D721Med (cell line): ENCODE measurements at places on chromosomes 5 and 9.

DNA sequence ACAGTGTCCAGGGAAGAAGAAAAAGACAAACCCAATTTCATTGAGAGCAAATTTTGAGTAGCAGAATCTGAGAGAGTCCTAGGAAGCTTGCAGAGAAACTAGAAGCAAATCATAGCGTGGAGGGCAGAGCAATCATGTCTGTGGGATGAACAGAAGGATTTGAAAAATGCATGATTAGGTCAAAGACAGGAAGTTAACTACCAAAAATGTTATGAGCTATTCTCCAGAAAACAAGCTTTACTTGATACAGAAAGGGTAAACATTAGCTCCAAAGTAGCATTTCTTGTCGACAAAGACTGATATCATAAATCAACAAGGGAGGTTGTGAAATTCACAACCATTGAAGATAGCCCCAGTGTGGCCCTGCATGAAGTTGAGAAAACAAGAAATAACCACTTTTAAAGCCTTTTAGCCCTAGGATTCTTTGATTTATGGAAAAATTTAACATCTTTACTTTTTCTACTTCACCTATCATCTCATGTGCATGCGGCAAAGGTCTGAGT, 97.7 kb upstream of the MEGF10 start:
- no peak for DNase-seq

GRCh38 chr9:111069183-111069582, 30.9 kb upstream of the LPAR1 start:
- no peak for DNase-seq

GRCh38 chr9:25964239-25964638, 286.0 kb upstream of the TUSC1 start:
- no peak for DNase-seq

DNA sequence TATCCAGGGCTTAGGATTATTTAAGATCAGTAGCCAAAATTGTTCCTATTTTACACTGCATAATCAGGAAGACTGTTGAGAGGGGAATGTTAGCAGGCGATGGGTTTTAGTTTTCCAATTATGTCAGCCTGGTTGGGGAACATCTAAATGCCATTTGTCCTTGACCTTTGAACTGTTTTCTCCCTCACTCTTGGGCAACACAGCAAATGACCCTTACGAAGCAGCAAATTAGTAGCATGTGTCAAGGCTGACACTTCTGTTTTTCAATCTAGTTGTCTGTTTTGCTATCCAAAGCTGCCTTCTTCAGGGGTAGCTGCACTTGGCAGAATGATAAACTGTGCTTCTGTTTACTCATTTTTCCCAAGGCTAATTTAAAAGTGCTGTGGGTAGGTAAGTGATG, 78.0 kb upstream of the AGXT2 start:
- no peak for DNase-seq

- DNase-seq = no peak
Observed at GRCh38 chr5:147661541-147661940, 121.0 kb downstream of the JAKMIP2 start.

DNA sequence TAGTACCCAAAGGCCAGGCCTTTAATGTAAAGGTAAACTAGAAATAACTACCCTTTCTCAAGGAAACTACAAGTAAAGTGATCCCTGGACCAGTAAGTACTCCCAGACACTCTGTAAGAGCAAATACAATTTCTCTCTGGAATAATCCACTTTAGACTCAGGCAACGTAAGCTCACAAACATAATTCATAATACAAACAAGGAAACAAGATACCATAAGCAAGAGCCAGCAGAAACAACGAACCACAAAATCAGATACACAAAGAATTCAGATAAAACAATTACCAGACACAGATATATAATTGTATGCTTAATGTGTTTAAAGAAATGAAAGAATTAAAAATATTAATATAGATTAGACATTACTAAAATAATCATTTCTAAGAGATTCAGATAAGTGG, 12.1 kb downstream of the ERAP1 start:
- DNase-seq = no peak

DNA sequence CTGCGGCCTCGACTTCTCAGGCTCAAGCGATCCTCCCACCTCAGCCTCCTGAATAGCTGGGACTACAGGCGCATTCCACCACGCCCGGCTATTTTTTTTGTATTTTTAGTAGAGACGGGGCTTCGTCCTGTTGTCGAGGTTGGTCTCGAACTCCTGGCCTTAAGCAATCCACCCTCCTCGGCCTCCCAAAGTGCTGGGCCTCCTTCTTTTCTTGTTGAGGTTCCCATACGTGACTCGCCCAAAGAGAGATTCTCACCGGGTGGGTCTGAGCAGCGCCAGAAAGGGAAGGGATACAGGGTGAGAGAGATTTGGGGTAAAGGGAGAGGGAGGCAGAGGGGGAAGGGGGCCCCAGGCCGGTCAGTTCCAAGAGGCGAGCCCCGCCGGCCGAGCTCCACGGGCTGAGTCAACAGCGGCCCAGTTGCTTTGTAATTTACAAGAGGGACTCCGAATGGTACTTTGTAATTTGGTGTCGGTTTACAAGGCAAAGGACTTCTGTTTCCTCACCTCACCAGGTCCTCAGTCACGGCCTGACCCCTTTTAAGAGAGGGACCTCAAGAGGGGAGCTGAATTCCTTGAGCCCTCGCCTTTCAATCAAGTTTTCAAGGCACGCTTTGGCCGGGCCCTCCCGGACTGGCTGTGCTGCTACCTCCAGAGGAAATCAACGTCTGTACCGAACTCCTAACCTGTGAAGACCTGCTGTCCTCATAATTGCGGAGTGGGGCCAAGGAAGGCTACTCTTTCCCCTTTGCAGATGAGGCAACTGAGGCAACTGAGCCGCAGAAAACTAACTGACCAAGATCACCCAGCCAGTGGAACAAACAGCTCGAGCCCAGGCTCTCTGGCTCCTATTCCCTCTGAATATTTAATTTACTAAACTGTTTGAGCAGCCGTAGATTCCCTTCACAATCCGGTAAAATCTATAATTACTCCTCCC, 3.3 kb upstream of the DMRT2 start:
- no peak for DNase-seq

GRCh38 chr5:109350537-109351270, 59.1 kb downstream of the PJA2 start:
- no peak for DNase-seq

GRCh38 chr5:154630410-154630809, 124.8 kb upstream of the LARP1 start:
- DNase-seq = no peak

- no peak for DNase-seq
Observed at GRCh38 chr5:34034534-34035327, 8.3 kb downstream of the C1QTNF3 start.

- no peak for DNase-seq
Observed at GRCh38 chr5:104267320-104268015, 704.9 kb upstream of the NUDT12 start.

- DNase-seq = no peak
Observed at GRCh38 chr5:133289686-133290367, 238.0 kb downstream of the HSPA4 start.

- no peak for DNase-seq
Observed at GRCh38 chr9:136726631-136727191, 14.3 kb downstream of the DIPK1B start.

DNA sequence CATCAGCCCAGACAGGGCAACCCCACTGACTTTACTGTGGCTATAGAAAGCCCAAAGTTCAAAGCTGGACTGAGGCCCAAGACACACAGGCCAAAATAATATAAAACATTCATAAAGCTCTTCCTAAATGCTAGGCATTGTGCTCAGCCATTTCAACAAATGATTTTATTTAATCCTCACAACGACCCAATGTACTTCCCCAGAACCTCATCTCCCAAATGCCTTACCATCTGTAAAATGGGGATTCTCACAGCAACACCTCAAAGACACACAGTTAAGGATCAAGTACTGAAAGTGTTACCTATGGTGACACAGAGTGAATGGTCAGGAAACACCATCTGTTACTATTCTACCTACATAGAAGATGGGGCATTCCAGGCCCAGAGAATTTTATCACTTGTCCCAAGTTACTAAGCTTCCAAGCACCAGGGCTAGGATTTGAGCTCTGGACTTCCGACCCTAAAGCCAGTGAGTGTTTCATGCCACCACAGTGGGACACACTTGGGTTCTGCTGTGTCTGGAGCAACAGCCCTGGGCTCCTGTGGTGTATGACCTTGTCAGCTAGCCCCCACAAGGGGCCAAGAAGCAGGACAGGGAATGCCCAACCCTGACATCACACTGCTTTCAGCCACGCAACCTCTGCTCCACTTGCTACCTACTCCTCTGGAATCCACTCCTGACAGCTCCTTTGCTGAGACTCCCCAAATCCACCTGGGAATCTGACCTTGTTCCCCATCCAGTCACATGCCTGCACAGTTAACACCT, 15.1 kb downstream of the SHB start:
- no peak for DNase-seq

DNA sequence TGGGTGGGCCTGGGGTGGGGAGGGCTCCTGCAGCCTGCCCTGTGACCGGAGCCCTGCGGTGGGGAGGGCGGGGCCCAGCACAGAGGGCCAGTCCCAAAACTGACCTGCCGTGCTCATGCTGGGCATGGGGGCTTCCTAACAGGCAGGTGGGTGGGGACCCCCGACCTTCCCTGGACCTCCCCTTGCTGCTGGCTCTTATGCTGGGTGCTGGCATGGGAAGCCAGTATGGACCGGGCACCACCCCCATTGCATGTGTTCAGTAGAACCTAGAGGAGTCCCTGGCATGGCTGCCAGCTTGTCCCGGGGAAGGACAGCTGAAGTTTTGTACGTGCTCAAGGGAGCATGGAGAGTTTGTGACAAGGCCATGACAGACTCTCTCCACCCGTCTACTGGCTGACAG, 37.1 kb downstream of the WNK2 start:
- no peak for DNase-seq

DNA sequence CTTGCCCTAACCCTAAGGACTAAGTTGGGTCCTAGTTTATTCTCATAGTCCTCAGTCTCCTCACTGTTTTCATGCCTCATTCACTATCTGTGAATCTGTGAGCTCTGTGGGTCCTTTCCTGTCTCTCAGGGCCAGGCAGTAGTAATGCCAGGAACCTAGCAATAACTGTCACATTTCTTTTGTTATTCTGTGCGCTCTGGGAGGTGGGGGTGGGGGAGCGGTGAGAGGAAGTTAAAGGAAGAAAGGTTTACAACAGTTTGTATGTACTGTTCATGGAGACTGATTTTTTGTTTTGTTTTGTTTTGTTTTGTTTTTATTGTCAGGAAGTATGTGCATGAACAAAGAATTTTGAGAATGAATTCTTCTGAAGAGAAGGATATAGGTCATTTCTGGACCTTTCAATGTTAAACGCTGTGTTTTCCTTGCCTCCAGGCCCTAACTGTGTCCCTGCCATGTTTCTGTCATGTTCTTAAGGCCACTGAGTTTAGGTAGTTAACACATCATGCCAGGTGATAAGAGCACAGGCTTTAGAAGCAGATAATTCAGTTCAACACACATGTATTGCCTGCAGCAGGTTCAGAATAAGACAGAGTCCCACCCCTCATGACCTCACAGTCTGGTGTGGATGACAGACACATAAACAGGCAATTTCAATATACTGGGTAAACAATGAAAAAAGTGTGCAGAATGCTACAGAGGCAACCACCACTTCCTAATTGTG, 13.3 kb upstream of the FEM1C start:
- no peak for DNase-seq

DNA sequence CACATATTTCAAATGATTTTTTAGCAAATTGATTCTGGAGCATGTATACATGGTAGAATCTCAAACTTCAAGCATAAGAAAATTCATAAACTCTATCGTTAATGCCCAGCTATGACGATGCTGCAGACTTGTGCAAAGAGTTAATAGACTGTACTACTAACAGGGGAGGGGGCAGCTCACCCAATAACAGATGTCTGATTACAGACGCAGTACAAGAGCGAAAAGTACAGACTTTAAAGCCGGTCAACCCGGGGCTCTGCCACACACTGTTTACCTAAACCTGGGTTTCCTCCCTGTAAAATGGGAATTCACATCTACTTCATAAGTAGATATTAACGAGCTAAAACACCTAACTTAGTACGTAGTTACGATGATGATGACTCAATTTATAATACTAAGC, 651 bp downstream of the TRIM23 start:
- DNase-seq = no peak

DNA sequence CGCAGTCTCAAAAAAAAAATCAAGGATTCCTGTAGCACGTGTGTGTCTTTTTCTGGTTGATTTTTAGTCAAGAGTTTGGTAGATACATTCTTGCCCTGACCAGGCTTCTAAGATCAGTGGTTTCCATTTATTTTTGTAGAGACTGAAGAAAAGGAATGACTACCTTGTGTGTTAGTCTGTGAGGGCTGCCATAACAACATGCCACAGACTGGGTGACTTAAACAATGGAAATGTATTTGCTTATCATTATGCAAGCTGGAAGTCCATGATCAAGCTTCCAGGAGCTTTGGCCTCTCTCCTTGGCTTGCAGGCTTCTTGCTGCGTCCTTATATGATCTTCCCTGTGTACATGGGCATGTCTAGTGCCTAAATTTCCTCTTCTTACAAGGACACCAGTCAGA, 127.0 kb downstream of the CCDC192 start:
- no peak for DNase-seq

DNA sequence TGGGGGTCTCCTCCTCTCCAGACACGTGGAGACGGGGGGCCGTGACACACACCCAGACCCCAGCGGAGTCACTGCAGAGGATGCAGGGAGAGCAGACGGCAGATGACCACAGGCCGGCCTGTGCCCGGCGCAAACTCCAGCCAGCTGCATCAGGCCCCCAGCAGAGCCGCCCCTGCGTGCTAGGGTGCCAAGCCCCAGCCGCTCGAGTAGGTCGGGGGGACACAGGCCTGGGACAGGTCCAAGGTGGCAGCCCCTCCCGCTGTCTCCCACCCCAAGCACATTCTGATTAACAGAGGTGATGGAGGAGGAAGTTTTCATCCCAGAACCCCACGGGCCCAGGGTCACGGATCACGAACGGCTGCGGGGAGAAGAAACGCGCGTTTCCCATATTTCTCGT, 14.4 kb downstream of the NACC2 start:
- DNase-seq = no peak

GRCh38 chr5:59893429-59894227, at the start of gene PDE4D:
Gene PDE4D (minus strand): TSS chr5:59893726.
- peak; percentile 44 for DNase-seq

DNA sequence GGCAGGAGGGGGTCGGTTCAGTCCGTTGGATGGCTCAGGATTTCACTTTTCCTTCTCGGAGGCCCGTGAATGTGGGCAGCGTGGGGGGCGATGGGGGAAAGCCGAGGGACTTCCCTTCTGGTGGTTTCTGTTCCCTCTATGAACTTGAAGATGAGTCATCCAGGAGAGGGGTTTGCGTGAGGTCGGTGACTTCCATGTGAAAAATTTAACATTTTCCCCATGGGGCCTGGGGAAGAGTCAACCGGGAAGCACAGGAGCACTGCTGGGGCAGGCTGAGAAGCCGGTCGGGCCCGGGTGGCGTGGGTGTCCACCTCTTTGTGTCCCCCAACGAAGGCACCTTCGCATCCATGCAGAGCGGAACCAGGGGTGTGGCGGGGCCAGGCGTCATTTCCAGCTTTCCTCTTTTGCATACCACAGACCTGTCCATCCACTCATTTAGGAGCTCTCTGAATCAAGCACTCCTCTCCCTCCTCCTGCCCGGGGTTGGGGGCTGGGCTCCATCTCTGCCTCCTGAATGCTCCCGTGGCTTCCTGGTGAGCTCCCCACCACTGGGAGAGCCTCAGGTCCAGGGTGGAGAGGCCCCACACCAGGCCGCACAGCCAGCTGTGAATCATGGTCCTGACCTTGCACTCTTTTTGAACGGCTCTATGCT, 68.4 kb downstream of the ANKRD33B start:
- DNase-seq = no peak
